Left hindlimb (tissue), 1 donor: ENCODE measurements at places on chromosomes 11 and 22.

DNA sequence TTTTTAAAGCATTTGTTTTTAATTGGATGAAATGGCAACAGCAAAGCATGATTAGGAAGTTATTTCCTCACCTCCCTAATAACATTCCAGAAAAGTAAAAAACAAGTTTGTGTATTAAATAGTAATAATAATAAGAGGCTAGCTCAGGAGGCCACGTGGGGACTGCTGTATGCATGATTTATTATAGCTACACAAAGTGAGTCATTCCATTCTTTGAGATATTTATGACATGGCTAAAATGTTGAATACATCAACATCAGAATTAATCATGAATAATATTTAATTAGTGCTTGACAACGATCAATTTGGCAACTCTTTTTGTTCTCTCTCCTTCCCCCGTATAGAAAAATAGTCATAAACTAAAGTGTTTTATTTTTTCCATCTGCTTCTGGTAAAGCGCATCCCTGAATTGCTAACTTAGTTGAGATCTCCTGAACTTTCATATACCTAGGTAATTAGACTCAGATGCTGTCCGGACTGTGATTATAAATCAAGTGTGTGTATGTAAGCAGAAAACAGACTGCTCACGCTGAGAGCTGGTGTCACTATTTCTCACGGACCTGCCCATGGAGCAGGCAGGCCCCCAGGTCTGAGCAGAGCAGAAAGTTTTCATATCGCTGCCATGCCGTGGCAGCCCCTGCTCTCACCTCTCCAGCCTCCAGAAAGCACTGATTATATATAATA, 125.7 kb downstream of the WT1 start:
- no peak for DNase-seq

DNA sequence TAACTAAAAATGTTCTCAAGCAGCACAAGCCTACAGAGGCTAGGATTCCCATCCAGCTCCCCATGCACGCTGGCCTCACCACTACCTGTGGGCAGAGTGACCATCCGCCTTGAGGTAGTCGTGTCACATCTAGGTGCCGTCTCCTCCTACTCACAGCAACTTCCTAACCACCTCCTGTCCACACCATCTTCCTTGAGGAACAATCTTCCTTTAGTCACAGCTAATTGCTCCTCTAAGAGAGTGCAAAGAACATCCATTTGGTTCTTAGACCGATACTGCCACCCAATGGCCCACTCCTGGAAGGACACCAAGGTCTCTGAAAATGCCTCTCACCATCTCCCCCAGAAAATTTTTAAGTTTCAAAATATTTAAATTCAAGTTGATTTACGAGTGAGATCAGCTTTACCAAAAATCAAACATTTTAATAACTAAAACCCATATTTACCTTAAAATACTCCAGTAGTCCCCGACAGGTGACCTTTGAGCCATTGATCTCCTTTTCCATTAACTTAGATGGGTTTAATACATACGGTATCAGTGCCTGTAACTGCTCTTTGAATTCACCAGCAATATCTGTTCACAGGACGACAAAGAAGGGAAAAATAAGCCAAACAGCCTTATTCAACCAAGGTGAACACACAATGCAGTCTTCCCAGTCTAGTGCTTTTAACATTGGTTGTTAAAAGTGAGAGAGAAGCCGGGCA, 21.7 kb upstream of the PLAAT3 start:
- peak; percentile 62 for DNase-seq

- DNase-seq, result no peak
These were observed 2.3 kb upstream of the TIRAP start for GRCh38 chr11:126280595-126280994.

DNA sequence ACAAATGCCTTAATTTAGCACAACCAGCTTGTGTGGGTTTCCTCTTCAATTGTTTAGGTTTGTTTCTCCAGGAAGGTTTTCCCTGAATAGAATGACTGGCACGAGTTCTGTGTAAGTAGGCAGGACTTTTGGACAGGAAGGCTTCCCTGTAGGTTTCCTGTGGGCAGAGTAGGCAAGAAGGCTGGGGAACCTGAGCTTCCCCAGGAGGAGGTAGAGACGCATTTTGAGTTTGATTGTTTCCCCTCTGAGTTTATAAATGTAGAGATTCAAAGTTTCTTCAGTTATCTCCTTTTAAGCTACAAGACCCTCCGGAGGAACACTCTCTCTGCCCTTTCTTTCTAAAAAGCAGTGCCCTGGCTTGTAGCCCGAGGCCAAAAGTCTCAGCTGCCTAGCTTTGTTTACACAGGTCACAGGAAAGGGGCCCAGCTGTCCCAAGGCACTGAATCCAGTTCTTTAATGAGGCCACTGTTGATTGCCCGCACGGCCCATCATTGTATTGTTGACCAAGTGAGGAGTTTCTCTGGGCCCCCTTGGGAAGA, 66.6 kb upstream of the RDX start:
- DNase-seq, result no peak

- DNase-seq, result no peak
These were observed 456.5 kb upstream of the CNTN5 start for GRCh38 chr11:98564233-98564632.

DNA sequence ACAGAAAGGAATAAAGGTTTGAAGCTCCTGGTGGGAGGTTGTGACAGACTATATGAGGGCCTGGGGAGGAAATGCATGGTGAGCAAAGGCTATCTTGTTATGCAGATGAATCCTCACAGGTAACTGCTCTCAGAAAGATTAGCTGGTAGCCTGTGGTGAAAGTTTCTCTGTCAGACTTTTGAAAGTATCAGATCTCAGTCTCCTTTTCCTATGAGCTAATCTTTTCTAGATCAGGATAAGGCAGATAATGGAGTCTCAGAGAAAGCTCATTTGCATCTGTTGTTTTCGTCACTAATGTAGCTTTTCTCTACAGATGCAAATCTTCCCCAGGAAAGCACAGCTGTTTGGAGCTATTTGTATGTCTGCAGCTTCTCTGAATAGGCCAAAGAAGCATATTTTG, 21.0 kb upstream of the OR6X1 start:
- DNase-seq, result no peak

DNA sequence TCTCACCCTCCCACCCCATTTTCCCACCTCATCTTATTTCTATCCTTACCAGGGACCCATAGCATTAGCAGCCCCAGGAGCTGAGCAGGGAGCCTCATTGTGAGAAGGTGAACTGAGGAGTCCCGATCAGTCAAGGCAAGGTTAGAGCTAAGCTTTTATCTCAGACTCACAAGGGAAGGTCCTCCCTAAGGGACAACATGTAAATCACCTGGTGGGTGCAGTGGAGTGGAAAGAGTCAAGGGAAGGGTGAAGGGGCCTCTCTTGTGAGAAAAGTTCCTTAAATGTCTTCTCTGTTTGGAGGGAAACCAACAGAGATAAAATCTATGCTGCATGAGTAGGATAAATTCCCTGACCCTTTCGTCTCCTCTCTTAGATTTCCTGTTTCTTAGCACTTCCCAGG, 85.9 kb downstream of the GAB4 start:
- DNase-seq, result no peak

DNA sequence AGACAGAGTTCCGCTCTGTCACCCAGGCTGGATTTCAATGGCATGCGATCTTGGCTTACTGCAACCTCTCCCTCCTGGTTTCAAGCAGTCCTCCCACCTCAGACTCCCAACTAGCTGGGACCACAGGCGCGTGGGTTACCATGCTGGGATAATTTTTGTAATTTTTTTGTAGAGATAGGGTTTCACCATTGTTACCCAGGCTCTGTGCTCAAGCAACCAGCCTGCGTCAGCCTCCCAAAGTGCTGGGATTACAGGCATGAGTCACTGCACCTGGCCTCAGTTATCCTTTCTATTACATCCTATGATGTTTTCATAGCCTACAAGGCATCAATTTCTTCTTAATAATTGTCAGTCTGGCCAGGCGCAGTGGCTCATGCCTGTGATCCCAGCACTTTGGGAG, 36.5 kb downstream of the LRRC74B start:
- no peak for DNase-seq

DNA sequence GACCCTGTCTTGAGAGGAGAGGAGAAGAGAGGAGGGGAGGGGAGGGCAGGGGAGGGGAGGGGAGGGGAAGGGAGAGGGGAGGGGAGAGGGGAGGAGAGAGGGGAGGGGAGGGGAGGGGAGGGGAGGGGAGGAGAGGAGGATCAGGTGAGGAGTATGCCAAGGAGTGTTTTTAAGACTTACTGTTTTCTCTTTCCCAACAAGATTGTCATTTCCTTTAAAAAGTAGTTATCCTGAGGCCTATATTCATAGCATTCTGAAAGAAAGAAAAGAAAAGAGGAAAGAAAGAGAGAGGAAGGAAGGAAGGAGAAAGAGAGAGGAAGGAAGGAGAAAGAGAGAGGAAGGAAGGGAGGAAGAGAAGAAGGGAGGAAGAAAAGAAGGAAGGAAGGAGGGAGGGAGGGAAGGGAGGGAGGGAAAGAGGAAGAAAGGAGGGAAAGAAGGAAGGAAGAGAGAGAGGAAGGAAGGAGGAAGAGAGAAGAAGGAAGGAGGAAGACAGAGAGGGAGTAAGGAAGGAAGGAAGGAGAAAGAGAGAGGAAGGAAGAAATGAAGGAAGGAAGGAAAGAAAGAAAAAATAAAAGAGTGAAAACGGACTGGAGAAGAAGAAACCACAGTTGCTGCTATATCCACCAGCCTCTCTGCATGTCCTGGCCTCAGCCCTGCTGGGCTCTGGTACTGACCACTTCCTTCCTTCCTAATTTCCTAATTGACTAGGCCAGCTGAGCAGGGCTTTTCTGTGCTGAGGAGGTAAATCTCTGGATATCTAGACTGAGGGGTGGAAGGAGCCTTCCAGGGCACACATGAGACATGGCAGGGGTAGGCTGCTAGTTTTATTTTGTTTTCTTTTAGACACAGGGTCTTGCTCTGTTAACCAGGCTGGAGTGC, 1.1 kb upstream of the SAA1 start:
- DNase-seq, result no peak

DNA sequence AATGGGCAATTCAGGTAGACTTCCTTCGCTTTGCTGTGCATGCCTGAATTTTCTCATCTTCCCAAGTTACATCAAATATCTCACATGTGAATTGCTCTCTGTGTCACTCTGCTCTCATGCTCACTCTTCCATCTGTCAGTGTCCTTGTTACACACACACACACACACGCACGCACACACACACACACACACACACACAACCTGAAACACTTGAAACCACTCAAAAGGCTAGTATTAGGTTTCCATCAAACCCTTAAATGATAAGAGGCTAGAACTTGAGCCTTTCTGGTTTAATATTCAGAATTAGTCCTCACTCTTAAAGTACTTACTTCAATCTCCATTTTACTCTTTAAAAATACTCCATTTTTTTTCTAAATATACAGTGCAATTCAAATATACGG, 282.4 kb downstream of the C11orf87 start:
- no peak for DNase-seq

DNA sequence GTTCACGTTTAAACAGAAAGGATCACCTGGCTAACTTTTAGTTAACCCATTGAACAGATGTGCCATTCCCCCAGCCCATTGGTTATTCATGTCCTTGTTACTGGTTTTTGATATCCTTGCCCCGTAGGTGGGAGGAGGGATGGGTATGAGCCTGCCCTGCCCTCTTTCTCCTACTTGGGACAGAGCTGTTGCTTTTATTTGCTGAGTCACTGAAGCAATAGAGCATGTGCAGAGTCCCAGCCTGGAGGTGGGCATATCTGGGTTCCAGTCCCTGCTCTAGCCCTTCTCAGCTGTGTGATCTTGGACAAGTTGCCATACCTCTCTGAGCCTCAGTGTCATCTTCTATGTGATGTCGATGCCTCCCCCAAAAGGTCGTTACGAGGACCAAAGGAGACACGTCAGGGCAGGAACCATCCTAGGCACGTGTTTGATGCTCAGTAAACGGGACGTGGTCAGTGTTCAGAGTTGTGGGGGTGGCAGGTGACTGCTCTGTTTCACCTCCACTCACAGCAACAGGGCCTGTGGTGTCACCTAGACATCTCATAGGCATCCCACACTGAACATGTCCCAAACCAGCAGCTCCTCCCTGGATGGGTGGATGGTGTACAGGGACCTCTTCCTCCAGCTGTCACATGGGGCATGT, 61.0 kb downstream of the BMAL1 start:
- DNase-seq, result no peak

DNA sequence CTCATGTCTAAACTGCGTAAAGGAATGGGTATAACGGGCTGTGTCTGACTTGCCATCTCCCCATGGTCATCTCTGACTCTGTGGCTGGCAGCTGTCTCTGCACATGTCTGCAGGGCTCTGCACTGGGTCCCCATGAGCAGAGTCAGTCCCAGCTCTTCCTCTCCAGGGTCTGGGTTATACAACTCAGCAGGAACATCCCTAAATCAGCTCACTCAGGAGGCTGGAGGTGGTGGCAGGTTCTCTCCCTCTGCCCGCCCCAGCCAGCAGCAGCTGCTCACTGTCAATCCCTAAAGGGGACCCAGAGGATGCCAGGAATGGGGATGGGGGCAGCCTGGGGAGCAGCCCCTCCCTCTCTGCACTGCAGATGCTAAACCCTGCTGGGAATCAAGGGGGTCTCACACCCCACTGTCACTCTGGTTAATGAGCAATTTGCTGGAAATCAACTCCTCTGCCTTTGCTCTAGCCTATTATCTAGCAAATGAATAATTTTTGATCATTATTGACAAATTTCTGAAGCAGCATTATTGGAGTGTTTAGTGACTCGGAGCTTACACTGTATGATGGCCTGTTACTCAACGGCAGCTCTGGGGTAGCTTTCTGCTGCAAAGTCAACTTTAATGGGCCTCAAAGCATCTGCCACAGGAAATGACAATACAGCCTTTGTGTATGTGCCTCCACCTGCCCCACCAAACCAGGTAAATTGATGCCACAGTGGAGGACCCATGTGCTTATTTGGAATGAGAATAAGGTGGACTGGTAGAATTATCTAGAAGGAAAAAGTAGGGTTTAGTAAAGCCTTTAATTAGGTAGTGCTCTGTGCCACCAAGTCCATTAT, 55.7 kb upstream of the SHANK2 start:
- DNase-seq, result no peak

DNA sequence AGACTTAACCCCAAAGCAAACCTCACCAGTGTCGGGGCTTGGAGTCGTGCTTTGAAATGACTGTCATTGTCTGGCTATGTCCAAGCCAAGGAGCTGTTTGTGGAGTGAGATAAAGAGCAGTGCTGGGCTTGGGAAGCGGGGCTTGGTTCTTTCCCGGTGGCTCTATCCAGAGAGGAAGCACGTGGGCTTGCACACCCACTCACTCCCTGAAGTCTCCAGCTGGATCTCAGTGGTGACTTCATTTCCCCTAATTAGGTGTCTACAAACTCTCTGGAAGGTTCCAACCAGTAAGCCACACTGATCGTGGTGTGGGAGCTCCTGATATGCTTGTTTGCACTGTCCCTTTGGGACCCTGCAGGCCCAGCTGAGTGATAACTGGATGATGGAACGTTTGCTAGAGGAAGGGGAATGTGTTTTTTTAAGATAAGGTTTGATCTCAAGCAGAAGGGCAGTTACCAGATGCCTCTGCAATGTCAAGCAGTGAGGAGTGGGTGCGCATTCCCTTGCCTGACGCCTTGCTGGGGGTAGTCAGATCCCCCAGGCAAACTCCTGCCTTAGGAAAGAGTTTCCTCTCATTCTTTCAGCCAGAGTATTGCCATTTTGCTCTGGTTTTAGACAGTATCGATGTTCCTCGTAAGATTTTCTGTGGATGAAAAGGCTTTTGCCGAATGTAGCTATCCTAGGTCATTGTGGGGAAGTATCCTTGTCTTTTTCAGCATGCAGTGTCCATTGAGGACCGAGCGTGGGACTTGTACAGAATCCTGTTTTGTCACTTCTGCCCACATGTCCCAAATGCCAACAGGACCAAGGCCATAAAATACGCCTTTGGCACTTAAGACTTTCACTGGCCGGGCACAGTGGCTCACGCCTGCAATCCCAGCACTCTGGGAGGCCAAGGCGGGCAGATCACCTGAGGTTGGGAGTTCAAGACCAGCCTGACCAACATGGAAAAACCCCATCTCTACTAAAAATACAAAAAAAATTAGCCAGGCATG, 90.9 kb downstream of the MICAL2 start:
- peak; percentile 65 for DNase-seq
